Left kidney (tissue), 8 donors: ENCODE measurements at places on chromosomes 2 and 18.

DNA sequence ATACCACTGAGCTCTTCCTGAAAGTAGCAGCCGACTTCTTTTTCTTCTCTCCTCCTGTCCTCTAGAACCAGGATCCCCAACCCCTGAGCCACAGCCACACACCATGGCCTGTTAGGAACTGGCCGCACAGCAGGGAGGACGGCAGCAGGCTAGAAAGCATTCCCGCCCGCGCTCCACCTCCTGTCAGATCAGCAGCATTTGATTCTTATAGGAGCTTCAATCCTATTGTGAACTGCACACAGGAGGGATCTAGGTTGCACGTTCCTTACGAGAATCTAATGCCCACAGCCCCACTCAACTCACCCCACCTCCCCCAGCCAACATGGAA is 179.1 kb upstream of the SH3BP4 start:
- DNase-seq = no peak

GRCh38 chr2:42364658-42365057 is 3.6 kb upstream of the COX7A2L start:
- no peak for DNase-seq

DNA sequence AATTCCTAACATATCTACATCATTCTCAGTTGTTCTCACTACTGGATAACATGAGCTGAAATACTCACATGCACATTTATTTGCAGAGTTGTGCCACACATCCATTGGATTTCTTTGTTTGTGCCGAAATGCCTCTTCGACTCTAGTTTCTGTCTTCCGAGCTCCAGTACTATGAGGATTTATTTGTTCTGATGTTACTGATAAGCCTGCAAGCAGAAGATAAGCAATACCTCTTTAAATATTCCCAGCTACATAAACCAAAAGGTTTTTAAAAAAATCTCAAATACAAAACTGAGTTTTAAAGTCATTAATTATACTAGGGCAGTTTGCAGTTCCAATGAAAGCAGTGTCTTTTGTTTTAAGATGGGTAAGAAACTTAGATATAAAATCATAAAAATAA is 164.8 kb downstream of the ATAD2B start:
- no peak for DNase-seq

- no peak for DNase-seq
Observed at GRCh38 chr2:172065111-172065510, 20.2 kb upstream of the DLX1 start.

GRCh38 chr2:78977661-78978145 is 47.8 kb upstream of the REG3G start:
- DNase-seq = no peak

DNA sequence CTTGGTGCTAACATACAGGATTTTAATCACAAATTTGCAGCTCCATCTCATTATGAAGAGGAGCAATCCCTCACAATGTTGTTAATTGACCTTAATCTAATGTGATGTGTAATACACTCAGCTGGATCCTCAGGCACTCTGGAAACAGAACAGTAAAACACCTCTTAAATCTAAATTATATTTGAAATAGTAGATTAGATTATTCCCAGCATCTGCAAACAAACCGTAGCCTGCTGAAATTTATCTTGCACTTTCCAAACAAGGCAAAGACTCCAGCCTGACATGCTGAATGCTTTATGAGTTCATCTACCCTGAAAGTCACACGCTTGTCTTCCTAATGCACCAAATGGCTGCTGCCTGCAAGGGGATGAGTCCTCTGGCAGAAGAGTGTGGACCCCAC is 402.3 kb upstream of the GYPC start:
- no peak for DNase-seq
